NCI-H748 treated with DMSO at 0.1 percent for 48 hours (cell line): ENCODE measurements at places on chromosomes 2 and 18.
A peak's percentile ranks its signal among the peaks of the same experiment; 100 is the strongest.

DNA sequence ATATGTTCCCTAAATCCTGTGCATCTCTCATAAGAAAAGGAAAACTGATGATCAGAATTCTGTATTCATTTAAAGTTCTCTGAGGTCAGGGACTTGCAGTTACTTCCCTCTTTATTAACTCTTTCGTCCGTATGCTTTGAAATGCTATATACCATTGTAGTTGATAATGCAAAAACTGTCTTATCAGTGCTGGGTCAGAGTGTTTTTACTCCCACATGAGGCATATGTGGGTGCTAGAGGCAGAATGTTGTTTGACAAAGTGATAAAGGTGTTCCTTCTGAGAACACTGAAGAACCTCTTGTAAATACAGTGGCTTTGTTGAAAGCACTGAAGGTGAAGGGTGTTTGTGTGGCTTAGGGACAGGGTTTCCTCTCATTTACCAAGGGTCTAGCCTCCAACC, 136.5 kb upstream of the NFATC1 start:
- DNase-seq, result peak; percentile 50

DNA sequence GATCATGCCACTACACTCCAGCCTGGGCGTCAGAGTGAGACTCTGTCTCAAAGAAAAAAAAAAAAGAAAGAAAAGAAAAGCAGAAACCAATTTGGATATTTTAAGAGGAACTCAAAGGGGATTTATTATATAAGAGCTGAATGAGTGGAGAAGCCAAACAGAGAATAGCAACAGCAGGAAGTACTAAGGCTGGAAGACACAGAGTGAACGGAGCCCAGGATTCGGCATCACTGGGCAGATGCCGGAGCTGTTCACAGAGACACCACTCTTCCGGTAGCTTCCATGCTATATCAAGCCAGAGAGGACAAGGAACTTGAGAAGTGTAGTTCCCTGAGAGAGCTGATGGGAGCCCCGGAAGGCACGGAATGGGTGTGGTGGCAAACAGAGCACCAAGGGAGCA, 47.0 kb upstream of the CABLES1 start:
- no peak for DNase-seq

- DNase-seq, result no peak
Observed at GRCh38 chr18:68721681-68722583, 7.0 kb upstream of the TMX3 start.

DNA sequence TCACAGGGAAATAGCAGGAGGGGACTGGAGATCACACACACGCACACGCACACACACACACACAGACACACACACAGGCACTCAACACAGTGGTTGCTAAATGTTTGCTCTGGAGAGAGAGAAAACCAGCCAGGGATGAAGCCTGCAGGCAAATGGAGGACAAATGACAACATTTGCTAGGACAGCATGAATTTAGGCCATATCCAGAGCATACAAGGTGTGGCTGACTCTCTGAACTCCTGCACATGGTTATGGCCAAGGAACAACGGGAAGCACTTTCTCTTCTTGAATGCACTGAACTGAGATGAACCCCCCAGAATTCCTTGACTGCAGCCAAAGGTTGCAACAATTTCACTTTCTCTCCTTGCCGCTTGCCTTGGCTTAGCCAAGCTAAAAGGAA, 230.0 kb upstream of the RASGRP3 start:
- no peak for DNase-seq

GRCh38 chr2:172394002-172394401, 33.4 kb upstream of the ITGA6 start:
- no peak for DNase-seq

DNA sequence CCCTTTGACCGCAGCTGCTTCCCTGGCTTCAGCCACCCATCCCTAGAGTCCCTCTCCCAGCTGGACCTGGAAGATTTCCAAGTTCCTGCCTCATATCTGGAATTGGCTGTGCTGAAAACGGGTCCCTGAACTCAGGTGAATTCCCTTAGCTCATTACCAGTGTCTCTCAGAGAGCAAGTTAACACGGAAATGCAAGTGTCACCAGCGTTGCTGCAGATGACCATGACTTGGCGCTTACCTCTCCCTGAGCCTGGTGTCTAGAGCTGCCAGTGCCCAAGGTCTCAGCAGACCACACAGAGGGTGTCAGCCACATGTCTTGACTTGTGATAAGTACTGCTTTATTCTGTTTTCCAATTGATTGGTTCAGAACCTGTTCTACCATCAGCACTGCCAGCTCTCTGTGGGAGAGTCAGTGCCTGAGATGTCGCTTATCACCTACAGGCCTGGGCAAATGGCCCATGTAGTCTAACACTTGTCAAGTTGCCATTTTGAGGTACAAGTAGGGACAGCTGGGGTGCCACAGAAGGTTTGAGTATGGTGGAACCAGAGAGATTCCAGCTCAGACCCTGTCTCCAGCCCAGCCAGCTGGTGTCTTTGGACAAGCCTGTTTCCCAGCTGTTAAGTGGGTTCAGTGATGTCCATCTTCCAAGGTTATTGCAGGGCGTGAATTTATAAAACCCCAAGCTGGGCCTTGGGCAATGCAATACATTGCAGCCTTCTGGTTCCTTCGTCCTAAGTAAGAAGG, 48.7 kb downstream of the LYPD1 start:
- no peak for DNase-seq

- DNase-seq, result no peak
Observed at GRCh38 chr2:20484810-20485611, 38.1 kb downstream of the RHOB start.

- no peak for DNase-seq
Observed at GRCh38 chr18:8034674-8035073, 467.6 kb downstream of the PTPRM start.

- DNase-seq, result no peak
Observed at GRCh38 chr2:15311201-15311907, 249.8 kb downstream of the NBAS start.

DNA sequence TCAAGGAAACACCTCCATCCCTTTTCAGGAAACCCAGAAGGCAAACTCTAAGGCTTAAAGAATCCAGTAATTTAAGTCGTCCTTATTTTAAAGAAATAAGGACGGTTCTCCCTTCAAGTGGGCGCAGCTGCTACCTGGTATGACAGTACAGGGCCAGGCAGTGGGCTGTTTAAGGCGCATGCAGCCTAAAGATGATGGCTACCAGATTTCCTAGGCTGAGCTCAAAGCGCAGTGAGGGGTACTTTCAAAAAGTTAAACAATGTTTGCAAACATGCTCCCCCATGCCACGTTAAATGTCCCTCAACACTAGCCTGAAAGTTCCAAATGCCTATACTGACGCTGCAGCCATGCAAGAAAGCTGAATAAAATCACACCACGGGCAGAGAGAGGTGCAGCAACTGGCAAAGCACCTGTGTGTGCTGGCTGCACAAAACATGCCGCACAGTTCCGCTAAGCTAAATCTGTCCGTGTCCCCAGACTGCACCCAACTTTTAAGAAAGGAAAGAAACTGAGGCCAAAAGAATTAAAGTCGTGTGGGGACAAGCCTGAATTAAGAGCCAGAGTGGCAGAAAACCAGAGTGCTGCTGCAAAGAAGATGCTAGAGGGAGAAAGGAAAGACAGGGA, 583 bp downstream of the HIBCH start:
- peak; percentile 77 for DNase-seq

- no peak for DNase-seq
Observed at GRCh38 chr2:68448671-68449653, 18.1 kb downstream of the FBXO48 start.

DNA sequence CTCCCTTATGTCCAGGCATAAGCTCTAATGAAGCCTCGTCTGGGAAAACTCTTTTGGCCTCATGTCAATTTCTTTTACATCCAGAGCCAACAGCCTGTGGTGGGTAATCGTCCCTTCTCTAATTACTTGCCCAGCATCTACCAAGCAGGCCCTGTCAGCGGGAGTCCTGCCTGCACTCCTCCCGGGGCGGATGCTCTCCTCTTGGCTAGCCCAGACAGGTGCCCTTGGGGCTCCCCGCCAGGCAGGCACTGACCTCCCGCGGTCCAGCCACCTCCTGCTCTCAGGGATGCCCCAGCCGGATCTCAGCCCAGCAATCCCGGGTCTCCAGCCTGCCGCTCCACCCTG, 74.2 kb downstream of the NCAPH start:
- DNase-seq, result no peak

GRCh38 chr2:75007819-75008218, 49.4 kb downstream of the POLE4 start:
- DNase-seq, result no peak

- no peak for DNase-seq
Observed at GRCh38 chr2:204135752-204136151, 199.2 kb downstream of the ICOS start.

DNA sequence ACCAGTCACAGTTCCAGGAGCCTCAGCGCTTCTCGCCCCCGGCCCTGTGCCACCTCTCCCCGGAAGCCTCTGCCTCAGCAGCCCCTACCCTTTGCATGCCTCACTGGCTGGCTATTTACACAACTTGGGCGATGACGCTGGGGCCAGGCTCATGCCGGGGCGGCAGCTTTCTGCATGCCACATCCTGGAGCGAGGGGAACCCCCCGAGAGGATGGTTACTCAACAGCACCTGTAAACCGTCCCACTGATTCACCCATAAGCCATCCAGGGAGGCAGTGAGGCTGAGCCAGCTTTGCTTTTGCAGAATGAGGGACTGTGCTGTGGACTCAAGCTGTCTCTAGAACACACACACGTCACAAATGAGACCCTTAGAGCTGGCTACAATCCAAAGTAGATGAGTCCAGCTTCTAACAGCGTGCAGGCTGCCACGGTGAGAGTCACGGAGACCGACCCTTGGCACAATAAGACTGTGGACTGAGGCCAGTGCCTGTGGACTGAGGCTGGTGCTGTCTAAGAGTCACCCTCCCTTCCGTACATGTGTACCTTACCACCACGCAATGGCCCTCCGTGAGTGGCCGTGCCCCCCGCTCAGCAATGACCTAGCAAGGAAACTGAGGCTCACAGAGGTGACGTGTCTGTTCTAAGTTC, 45.6 kb upstream of the ODC1 start:
- no peak for DNase-seq

- no peak for DNase-seq
Observed at GRCh38 chr2:188937228-188938220, 36.6 kb upstream of the COL3A1 start.

- peak; percentile 5 for DNase-seq
Observed at GRCh38 chr2:238513346-238513745, 86.6 kb downstream of the ASB1 start.

DNA sequence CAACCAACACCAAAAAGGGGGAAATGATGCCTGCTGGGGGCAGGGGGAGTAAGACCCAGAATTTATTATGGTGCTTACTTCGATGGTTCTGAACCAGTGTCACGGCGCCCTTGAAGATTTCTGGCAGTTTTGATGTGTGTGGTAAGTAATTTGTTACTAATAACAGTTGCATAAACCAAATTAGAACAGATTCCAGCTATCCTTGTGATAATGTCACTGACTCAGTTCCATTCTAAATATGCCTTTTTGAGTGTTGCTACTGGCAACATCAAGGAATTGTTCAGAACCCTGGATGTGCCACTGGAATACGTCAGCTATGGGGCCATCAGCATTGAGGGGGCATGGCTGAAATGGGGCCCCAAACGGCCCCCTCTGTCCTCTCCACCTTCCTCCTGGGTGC, 11.6 kb downstream of the SAG start:
- DNase-seq, result no peak

DNA sequence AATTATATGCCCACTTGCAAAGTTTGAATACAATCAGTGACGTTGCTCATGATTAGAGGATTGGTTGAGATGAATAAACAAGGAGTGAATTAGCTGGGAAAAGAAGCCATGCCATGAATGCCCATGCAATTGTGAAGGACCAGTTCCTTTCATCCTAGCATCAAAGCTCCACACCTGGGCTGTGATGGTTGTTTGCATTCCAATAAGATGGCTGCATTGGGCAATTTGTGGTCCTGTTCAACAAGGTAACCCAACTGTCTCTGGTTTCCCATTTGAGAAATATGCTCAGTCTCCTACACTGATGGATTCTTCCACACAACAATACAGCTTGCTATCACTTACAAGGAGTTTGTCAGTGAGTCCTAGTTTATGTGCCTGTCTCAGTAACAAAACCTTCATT, 550.2 kb downstream of the STK39 start:
- no peak for DNase-seq

DNA sequence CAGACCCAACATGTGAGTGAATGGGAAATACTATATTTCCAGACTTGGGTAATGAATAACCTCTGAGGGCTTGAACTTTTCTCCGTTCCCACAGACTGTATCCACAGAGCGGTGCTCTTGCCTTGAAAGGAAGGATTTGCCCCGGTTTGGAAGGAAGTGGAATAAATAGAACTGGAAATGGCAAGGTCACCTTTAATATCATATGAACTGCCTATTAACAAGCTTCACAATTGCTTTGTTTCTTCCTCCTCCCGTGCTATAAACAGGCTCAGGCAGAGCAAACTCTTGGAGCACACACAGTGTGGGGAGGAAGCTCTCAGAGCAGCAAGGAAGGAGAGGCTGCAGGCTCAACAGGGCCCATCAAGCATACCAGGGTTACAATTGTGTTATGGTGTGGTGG, 28.5 kb upstream of the DARS1 start:
- no peak for DNase-seq

DNA sequence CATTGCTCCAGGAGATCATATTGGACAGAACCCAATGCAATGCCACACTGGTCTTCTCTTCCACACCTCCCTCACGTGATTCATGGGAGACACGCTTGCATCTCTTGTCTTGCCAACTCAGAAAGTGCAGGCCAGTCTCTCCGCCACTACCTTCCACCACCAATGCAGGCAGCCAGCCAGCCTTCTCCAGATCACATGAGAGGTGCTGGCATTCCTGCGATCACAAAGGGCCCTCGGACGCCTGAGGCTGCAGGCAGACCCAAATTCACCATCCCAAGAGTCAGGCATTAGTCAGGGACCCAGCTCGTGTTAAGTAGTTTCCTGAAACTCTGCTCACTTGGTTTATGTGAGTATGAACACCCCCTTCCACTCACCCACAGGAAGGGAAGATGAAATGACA, 437.0 kb upstream of the ETAA1 start:
- DNase-seq, result no peak

DNA sequence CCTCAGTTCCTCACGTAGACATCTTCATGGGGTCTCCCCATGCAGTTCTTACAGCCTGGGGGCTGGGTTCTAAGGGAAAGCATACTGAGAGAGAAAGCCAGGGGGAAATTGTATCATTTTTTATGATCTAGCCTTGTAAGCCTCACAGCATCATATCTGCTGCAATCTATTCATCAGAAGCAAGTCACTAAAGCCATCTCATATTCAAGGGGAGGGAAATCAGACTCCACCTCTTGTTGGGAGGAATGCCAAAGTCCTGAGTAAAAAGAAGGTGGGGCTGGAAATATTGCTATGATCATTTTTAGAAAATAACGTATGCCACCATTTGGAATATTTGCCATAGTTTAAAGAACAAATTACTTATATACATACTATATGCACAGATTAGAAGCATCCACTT, 304.6 kb downstream of the TXNL1 start:
- DNase-seq, result no peak

- DNase-seq, result no peak
Observed at GRCh38 chr2:97348265-97348664, 235.3 kb downstream of the ANKRD36 start.

DNA sequence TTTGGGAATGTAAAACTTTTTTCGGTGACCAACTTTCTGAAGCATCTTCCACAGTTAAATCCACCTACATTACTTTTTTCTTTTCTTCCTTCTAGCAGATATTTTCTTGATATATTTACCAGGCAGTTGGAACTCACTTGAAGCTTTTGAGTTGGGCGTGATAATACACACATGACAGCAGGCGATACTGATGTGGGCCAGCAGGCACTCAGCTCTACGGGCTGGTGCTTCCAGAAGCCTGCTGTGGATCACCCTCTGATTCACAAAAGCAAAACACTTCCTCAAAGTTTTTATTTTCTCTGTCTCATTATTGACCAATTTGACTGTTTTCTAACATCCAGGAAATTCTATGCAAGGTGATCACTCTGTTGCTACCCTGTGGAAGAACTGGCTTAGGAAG, 22.9 kb downstream of the GRHL1 start:
- DNase-seq, result no peak
